ENCODE measurements at places on chromosomes 4 and X.

DNA sequence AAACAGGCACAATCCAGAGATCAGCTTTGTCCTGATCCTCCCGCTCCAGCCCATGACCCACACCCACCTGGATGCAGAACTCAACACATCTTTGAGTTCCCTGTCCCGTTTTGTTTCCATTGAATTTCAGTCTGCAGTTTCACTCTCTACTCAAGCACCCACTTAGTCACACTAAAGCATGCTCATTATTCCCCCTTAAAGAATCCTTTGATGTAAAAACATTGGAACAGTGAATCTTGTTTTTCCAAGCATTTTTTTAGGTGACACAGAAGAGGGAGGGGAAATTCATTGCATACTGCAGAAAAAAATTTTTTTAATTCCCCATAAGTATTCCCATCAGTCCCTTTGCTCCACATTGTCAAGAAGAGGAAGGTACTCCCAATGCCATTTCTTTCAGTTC lies 249.7 kb upstream of the TTC29 start:
- DNase-seq = no peak

GRCh38 chr4:128716338-128716737 lies 93.2 kb upstream of the JADE1 start:
- no peak for DNase-seq

- DNase-seq = no peak
Measured at GRCh38 chrX:3159995-3160720, 118.9 kb downstream of the ARSF start.

DNA sequence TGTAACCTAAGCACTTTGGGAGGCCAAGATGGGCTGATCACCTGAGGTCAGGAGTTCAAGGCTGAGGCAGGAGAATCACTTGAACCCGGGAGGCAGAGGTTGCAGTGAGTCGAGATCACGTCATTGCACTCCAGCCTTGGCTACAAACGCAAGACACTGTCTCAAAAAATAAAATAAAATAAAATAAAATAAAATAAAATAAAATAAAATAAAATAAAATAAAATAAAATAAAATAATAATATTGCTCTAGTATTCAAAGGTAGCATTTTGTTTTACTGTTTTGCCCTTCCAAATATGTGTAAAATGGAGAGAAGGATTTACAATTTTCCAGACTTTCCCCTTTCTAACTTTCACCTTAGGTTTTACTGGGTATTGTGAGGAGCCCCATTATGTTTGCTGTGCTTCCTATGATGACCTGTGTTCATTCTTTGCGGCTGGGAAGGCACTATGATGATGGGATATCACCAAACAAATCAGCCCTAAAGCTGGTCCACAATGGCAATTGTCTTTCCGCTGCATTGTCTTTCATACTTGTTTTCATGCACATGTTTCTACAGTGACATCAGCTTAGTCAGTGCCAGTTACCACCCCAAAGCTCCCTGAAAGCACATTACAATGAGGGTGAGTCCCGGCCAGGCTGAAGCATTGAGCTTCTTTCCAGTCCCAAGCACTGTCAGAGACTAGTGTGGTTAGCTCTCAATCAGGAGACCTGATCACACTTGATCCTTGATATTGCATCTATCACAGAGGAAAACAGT lies 50.8 kb downstream of the DTHD1 start:
- DNase-seq = no peak

GRCh38 chr4:174460684-174461083 lies 61.6 kb downstream of the HPGD start:
- no peak for DNase-seq

GRCh38 chr4:105414316-105414715 lies 59.5 kb downstream of the PPA2 start:
- DNase-seq = no peak

GRCh38 chrX:134670134-134670924 lies 12.1 kb upstream of the PLAC1 start:
- no peak for DNase-seq

DNA sequence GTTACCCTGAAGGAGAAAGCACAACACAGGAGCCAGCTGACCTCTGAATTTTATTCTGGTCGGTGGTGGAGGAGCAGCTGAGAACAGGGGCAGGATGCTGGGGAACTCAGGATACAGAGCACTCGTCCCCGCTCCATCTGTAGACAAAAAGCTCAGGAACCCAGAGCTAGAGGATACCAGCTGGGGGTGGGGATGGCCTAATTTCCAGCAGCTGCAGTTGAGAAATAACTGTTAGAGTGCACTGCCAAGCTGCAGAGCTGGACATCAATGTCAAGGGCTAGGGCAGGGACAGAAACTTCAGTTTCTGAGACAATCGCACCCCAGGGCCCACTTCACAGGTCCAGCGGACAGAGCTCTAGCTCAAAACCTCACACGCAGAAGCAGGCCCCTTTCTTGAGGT lies 122.1 kb upstream of the GUCY1A1 start:
- no peak for DNase-seq

DNA sequence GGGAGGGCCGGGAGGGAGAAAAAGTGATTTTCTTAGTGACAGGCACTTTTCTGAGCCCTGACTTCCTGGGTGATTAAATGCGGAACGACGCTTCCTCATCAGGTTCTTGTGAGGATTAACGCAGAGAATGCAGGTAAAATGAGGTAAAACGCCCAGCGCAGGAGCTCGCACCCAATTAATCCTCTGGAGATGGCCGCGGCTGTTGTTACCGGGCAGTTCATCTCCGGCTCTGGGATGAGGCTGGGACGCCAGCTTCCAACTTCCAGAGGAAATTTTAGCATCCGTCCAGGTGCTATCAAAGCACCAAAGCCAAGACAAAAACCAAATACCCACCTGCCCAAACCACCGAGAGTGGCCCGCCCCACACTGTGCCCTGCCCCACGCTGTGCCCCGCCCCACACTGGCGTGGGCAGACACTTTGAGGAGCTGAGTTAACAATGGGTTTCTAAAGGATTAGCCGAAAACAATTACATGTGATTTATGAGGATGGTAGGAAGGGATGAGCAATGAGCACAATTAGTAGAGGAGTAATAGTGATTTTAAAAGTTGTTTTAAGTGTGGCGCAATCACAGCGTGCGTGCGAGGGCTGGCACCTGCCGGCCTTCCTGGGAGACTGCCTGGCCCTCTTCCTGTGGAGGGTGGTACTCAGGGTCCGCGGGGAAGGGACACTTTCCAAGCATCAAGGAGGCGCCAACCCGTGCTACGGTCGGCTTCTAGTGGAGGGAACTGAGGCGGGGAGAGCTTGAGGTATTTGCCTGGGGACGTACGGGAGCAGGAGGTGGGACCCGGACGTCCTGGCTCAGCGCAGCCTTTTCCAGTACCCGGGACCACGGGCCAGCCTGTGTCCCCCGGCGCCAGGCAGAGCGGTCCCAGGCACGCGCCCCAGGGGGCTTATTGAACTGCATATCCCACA lies 41.6 kb upstream of the ADRA2C start:
- DNase-seq = no peak

- no peak for DNase-seq
Measured at GRCh38 chrX:151225843-151226242, 49.5 kb downstream of the GPR50 start.

GRCh38 chrX:134032441-134032840 lies 47.0 kb upstream of the GPC3 start:
- no peak for DNase-seq

DNA sequence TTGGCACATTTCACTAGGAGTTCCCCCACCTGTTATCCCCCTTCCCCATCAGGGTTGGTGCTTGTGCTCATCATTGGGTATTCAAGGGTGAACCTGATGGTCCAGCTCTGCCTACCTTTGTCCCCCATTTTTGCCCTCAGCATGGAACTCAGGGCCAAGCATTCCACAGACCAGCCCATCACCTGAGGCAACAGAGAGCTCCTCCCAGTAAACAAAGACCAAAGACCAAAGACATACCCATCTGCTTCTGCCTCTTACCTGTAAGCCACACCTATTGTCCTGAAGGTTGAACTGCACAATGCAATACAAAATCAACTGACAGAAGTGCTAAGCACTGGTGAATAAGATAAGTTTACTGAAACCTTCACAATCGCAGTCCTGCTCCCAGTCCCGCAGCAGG lies 237.5 kb downstream of the PAPSS1 start:
- DNase-seq = no peak

DNA sequence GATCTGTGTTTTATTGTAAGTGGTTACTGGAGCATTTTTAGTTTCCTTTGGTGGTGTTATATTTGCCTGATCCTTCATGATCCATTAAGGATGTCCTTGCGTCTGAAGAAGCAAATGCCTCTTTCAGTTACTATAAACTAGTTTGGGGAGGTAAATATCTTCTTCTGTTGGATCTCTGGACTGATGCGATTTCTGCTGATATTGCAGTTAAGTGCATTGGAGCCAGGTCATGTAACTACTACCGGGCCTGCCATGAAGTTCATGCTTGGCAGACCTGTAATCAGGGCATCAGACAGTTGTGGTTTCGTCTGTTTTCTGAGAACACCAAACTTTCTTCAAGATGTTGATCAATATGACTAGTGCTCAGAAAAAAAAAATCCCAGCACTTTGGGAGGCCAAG lies 22.9 kb downstream of the ZNF718 start:
- no peak for DNase-seq

- no peak for DNase-seq
Measured at GRCh38 chr4:86055898-86056297, 304.0 kb downstream of the MAPK10 start.

DNA sequence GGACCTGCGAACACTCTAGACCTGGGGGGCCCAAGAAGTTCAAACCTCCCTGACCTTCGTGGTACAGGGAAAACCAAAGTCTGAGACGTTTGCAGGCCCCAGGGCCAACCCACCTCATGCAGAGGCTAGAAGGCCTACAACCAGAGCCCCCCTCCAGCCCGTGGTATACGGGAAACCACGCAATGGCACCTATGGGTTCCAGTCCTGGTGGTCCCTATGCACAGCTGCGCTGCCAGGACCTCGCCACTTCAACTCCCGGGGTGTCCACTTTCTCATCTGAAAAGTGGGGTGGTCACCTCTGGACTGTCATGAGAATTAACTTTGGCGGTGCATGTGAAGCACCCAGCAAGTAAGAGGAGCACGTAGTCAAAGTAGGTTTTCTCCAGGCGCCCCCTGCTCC lies 8.4 kb upstream of the MSX1 start:
- no peak for DNase-seq

DNA sequence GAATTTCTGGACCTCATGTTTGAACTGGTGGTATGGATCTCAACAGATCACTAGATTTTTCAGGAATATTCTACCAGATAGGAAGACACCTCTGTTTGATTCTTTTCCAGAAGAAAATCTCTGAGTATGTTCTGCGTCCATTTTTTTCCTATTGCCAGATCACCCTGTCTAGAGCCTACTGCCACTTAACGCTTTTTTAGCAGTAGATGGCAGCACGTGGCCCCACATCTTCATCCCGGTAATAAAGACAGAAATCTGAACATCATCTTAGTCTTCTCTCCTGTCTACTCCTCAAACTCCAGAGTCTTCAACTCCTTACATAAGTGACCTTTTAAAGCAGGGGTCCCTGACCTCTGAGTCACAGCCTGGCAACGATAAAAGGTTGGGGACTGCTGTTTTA lies 184.7 kb downstream of the TMA16 start:
- no peak for DNase-seq

DNA sequence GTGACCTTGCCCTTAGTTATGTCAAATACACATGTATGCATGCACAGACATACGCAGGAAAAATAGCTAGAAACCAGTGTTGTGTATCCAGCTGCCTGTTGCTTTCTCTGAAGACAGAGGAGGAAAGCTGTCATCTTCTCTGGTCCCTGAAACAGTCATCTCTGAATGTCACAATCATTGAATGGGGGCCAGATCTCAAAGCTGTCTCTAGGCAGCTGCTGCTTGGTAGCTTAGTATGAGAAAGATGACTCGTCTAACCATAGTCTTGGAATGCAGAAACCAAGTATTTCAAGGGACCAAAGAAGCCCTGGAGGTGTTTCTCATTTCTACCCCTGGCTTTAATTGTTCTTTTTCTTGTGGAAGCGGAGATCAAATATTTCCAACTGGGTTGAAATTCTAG lies 4.0 kb downstream of the GRIA3 start:
- no peak for DNase-seq
